Body of pancreas (tissue), 4 donors: ENCODE measurements at places on chromosomes 5 and 9.

GRCh38 chr5:16350816-16351215, 114.8 kb downstream of the ZNF622 start:
- no peak for DNase-seq

DNA sequence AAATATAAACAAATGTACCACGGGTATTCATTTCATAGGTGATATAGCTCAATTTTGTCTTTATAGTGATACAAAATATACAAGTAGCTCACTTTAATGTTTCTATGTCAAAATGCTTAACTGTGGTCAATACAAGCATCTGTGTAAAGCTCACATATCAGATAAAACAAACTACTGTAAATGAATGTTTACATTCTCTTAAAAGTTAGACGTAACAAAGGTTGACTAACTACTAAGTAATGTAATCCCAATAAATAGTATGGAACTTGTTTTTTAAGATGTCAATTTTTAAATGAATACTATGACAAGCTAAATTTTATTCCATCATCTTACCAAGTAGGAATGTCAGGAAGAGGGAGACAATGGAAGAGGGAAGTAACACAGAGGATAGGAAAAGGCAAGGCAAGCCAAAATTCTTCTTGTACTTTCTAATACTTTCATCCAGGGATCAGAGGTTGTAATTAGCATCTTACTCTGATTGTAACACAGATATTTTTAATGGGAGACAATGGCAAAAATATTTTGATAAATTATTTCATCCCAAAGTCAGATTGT, 105.5 kb downstream of the STRBP start:
- no peak for DNase-seq

DNA sequence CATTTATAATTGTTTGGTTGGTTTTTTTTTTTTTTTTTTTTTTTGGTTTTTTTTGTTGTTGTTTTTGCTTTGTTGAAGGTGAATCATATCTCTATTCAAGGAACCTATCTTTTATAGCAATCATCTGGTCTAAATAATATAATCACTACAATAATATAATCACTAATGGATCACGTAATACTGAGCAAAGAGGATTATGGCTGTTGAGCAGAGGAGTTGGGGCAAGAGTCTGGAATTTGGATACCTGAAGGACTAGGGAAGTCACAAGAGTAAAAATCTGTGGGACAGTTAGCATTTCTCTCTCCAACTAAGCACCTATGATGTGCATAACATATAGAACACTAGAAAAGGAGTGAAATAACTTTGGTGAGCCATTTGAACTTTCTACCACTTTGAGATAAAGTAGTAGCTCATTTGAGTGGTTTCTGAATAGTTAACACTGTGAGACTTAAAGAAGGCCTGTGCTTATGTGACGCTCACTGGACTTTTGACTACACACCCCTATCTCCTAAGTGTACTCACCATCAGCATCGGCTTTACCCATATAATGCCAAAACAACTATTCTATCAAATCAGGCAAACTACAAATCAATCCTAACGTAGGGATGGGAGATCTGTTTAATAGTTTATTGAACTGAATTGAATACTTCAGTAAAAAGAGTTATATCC, 564.9 kb upstream of the TUSC1 start:
- DNase-seq: no peak

DNA sequence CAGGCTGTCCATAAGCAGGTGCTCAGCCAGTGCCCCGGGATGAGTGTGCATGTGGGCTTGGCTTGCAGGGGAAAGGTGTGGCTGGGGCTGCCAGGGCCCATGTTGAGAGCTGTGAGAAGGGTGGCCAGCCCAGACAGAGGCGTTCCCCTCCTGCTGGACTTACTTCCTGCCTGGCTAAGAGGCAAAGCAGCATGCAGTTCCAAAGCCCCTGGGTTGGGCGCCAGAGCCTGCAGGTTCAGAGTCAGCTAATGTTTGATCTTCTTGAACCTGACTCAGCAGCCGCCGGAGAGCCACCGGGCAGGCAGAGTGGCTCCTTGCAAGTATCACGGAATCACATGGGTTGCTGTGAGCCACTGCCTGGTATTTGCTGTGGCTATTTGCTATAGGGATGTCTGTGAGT, 168.4 kb upstream of the MAP1B start:
- DNase-seq: peak; percentile 67

- no peak for DNase-seq
Measured at GRCh38 chr5:99973779-99974178, 561.4 kb upstream of the FAM174A start.

DNA sequence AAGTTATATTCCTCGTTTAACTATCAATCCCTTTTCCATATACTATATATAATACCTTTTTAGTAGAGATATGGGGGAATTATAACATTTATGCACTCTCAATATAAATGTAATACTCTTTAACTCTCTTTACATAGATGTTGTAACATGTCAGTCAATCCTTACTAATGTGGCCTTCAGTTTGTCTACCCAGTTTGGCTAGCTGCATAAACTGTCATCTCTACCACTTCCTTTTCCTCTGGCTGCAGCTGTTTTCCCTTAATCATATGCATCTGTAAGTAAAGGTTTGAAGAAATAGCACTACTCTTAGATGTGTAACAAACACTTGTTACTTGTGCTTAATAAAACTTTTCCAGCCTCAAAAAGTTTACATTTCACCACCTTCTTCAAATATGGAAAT, 13.4 kb downstream of the ABHD17B start:
- no peak for DNase-seq

GRCh38 chr5:126253406-126253805, 169.8 kb upstream of the GRAMD2B start:
- DNase-seq: no peak

GRCh38 chr9:130301483-130302286, 36.1 kb downstream of the HMCN2 start:
- DNase-seq: peak; percentile 37

DNA sequence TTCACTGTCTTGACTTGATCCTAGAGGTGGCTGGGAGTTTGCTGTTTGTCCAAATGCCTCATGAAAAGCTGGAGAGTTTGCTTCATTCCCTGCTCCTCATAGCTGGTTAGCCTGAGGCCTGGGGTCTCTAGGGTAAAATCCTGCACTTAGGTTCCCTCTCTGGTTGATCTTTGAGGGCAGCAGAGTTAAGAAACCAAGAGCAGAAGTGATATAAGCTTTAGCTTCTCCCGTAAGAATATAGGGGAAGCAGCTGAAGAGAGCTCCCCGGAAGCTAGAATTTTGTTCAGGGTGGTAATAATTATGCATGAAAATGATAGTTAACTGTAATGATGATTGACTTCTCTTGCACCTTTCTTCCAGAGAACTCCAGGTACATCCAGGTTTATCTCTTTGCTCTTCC, 1.4 kb downstream of the FAM53C start:
- DNase-seq: no peak
